Stimulated activated naive CD4-positive, alpha-beta T cell treated with Interleukin-2 at 50 U/mL for 16 hours (primary cell): ENCODE measurements at places on chromosomes 5 and 9.

DNA sequence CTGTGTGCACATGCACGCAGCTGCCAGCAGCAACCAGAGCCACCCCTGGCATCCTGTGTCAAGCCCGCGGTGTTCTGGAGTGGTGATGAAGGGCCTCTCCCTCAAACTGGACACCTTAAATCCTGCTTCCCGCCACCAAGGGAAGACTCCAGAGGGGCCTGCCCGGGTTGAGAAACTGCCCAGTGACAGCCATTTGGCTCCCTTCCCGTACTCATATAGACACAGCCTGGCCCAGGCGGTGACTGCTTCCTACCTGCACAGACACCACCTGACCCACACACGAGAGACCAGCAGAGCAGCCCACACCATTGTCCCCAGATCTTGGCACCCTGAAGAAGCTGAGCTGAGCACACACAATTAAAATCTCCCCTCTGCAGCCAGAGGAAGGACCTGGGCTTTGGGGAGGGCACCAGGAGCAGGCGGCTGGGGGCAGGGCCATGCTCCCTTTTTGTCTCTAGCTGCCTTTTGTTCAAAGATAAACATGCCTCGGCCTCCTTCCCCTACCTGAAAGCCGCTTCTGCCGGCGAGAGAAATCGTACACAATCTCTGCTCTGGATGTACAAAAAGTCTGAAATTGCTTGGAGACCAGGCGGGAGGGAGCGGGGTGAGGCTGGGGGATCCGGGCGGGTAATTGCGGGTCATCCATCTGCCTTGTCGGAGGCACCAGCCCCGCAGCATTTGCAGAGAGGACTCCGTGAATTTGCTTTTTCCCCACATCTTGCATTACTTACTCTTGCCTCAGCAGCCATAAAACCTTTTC lies 78.4 kb downstream of the TSPAN17 start:
- DNase-seq: no peak

- no peak for DNase-seq
These were observed 203.9 kb downstream of the PLK2 start for GRCh38 chr5:58255970-58256369.

DNA sequence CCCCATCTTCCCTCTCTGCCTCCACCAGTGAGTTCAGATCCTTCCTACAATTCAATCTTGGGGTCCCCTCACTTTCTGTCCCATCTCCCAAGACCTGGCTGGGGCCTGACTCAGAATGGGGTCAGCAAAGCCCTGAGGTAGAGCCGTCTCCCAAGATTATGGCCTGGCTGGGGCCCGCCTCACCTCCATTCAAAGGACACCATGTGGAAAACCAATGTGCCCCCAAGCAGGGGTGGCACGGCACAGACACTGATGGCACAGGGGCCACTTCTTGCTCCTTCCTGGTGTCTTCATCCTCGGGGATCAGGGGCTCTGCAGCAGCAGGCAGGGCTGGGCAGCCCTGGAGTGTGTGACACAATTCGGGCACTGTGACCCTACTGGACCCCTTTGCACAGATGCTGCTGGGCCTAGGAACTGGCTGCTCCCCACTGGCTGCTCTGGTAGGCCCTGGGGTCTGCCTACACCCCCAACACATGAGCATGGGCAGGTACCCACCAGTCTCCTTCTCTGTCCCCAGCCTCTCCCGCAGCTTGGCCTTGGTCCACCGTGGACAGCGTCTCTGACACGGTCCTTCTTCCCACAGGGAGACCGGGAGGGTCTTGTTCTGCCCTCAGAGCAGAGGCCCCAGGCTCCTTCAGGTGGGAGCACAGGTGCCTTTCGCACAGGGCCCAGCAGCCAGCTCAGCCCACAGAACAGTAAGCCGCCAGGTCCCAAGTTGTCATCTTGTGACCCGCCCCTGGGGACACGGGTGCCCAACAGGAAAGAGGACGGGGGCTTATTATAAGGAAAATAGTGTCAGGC lies 89.5 kb downstream of the ADAMTS2 start:
- DNase-seq: no peak

- DNase-seq: no peak
These were observed 29.8 kb downstream of the JAKMIP2 start for GRCh38 chr5:147752666-147753290.

- DNase-seq: no peak
These were observed 143.2 kb downstream of the RMI1 start for GRCh38 chr9:84123648-84124406.

DNA sequence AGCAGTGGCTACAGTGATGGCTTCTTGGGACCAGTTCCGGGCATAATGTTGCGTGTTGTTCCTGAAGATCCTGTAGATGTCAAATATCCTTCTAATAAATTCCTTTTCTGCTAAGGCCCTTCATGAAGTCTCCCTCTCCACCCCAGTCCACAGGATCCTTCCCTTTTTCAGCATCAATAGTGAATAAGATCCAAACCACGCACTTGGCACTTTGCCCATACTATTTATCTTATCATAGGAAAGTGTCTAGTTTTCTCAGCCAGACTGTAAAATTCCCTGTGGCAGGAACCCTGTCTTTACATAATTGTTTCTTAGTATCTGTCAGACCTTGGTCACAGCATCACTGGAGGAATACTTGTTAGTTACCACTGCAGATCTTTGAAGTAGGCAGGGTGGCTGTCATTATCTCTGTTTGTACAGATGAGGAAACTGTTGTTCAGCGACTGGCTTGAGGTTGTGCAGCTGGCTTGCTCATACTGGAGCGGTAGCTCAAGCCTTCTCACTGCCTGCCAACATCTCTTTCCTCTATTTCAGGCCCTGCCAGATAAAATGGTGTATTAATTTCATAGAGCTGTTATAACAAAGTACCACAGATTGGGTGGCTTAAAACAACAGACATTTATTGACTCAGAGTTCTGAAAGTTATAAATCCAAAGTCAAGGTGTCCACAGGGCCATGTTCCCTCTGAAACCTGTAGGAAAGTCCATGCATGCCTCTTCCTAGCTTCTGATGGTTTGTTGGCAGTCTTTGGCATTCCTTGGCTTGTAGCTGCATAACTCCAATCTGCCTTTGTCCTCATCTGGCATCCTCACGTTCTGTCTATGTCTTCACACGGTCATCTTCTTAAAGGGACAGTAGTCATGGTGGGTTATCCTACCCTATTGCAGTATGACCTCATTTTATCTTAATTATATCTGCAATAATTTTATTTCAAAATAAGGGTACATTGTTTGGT lies 33.5 kb upstream of the APC start:
- DNase-seq: no peak

DNA sequence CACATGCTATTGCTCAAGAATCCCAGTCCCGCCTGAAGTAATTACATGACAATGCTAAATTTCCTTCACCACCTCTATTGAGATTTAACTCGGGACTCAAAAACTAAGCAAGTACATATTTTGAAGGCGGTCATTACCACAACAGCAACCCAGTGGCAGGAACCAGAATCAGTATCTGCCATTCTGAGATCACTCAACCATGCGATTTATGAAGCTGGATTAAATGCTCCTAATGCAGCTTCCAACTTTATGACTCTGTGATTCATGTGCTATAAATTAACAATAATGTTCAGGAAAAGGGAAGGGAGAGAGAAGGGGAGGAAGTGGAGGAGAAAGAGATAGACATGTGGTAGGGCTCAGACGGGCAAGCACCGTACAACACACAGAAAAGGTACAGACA lies 194.7 kb downstream of the DNAH5 start:
- no peak for DNase-seq

DNA sequence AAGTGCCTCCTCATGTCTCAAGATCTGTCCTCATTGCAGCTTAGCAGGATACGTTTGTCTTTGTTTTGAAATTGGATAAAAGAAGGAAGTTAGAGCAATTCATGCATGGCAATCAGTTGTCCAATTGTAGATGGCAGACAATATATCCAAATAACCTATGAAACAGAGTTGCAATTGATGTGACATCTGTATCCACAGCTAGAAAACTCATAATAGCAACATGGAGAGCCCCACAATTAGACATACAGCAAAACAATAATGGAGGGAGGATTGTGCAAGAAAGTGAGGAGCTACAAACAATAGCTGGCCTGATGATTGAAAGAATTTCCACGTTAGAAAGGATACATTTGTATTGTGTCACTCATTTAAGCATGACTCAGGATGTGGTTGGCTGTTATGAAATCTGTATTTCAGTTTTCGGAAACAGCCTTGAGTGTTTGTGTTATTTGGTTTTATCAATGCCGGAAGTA lies 132.0 kb downstream of the FAM174A start:
- no peak for DNase-seq

GRCh38 chr5:55724281-55724680 lies 12.2 kb upstream of the SLC38A9 start:
- DNase-seq: no peak
